ENCODE measurements at places on chromosomes 12 and 14.

DNA sequence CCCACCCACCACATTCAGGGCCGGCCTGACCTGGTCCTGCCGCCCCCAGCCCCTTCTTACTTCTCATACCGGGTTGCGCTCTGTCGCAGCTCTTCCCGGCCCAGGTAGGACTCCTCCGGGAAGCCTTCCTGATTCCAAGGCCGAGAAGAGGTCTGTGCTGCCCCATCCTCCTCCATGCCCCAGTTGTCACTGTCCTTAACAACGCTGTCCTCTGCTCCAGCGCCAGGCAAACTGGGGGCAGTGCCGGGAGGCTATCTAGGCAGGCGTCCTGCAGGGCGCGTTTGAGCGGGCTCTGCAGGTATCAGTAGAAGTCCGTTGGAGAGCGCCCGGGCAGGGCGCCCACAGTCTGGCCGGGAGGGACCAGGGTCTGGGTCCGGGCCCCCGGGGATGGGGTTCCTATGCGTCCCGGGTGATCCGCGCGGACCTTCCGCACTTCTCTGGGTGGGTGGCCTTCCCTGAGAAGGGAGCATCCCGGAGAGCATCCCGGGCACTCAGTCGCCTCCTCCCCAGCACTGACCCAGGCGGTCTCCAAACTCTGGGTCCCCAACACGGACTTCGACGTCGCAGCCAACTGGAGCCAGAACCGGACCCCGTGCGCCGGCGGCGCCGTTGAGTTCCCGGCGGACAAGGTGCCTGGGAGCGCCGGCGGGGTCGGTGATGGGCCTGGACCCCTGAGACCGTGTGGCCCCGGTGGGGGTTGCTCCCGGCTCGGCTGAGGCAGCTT lies 900 bp downstream of the AMN start:
- no peak for DNase-seq

DNA sequence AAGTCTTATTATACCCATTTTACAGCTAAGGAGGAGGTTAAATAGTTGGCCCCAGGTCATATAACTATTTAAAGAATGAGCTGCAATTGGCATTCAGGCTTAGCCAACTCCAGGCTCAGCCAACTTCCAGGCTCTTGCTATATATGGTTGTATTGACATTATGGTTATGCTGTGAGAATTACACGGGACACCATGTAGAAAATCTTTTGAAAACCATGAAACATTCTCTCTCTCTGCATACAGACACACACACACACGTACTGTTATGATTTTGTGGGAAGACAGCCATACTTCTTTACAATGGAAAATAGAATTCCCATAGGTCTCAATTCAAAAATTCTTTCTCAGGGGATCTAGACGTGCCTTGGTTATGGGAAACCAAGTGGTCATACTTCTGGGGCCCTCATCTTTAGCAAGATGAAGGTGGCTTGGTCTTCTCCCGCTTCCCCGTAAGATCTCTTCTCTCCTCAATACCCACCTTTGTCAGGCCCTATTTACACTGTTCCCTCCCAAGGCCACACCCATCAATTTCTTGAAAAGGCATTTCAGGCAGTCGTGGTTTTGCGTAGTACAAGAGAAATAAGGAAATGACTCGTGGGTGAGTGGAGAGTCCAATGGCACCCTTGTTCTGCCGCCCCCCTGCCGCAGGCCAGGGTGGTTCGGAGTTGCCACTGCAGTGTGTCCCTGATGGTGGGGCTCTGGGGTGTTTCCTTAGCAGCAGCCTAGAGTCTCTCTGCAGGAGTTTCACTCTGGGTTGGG lies 10.0 kb upstream of the GPRC5A start:
- DNase-seq, result no peak

DNA sequence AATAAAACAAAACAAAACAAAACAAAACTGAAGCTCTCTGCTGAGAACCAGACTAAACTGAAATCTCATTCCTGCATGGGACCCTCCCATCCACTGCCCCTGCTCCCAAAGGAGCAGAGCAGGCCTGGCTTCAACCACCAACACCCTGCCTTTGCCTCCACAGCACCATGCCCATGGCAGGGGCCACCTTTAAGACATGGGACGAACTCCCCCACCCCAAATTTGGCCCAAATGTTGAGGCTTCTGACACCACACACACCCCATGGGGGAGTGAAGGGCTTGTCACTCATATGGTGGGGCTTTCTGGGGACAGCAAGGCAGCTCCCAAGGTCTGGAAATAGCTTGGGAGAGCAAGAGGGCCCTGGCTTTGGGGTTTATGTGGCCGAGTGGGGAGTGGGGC lies 177.2 kb downstream of the KIF26A start:
- DNase-seq, result no peak

- no peak for DNase-seq
Observed at GRCh38 chr12:48021485-48022179, 17.4 kb upstream of the COL2A1 start.

DNA sequence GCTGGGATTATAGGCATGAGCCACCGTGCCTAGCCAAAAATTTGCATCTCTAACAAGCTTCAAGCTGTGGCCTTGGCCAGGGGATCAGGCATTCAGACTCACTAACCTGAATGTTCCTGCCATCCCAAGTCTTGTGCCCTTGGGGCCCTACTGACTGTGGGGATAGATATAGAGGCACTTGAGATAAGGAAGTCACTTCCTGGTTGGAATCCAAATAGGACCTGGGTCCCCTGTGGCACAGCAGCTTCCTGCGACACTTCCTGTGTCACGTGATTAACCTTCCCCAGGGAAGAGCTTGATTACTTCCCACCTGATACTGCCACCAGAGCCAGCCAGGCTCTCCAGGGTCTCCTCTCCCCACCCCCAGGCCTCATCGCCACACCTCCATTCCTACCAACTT lies 128.2 kb downstream of the BCL11B start:
- no peak for DNase-seq

- no peak for DNase-seq
Observed at GRCh38 chr12:53676656-53677015, 753 bp upstream of the ATP5MC2 start.

DNA sequence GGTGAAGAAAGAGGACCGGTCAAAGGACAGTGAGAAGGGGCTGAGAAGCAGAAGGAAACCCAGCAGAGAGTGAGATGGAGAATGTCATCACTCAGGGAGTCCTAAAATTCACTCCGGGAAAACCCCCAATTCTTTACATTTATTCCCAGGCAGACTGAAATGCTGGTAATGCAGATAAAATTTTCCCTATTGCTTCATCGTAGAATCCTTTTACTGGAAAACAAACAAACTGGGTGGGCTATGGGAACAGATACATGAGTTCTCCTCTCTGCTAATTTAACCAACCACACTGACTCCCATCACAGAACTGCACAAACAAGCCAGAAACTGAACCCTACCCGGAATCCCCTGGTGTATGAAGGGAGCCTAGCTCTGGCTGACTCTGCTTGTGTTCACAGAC lies 20.9 kb downstream of the HEBP1 start:
- no peak for DNase-seq

DNA sequence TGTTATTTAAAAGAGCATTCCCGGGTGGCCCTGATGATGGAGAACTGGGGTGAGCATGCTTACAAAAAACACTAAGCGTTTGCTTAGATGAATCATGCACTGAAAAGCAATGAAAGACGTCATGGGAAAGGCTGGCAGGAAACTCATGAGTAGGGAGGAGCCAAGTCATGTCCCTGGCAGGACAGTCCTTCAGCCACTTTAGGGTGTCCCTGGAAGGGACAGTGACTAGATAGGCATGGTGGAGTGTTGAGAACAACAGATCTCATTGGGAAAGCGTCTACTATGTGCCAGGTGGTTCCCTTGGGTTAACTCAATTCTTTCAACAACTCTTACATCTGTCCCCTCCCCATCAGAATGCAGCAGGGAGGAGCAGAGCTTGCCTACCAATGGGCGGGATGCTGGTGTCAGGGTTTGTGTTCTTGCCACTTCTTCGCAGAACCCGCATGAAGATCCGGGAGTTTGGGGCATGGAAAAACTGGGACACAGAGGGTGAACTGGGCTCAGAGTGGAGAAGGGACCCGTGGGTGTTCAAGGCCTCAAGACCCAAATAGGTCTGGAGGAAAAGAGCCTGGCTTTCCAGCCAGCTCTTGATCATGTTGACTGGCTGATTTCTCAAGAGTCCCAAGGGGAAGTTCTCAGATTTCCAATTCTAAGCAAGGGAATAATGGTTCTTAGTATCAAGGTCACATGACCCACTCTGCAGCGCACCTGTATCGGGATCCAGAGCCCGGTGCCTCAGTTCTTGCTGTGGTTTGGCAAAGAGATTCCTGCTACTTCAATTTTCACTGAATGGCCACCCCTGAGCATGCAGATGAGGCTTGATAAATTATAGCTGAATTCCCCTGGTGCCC lies 653.9 kb upstream of the TBX3 start:
- no peak for DNase-seq

Data from T-helper 9 cell (primary cell).